Stimulated activated CD4-positive, alpha-beta T cell treated with anti-CD3 and anti-CD28 coated beads, Interleukin-1b, Interleukin-23, amount 100 ng/mL, for 4 hours (primary cell): ENCODE measurements at places on chromosomes 2 and 18.
A peak's percentile ranks its signal among the peaks of the same experiment; 100 is the strongest.

DNA sequence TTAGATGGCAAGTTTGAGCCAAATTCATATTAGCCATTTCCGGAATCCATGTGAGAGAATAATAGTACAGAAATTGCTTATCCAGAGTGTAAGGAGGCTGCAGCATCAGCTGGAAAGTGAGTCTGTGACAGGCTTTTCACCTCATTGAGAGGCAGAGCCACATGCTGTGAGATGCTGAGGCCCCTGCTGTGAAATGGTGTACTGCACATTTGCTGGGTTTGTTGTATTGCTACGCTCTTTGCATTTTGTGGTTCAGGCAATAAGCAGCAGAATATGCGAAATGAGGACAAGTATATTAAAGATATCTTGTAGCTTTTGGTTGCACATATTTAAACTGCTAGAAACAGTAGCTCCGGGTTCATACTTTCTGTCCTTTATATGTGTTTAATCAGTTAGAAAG is 37.0 kb downstream of the NABP1 start:
- no peak for DNase-seq

DNA sequence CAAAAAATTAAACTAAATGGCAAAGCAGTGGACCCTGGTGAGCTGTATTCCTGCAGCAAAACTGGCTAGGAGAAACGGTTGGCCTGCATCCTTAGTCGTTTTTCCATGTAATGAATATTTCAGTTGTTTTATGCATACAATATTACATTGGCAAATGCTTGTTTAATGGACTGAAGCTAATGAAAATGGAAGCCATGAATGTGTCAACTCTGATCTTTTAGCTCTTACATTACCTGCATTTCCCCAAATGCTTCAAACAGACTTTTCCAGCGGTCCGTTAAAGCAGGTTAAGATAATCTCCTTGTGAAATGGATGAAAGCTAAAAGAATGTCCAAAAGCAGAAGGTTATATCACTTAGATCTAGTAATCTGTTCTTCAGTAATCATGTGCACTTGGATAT is 686.3 kb upstream of the SETBP1 start:
- no peak for DNase-seq

DNA sequence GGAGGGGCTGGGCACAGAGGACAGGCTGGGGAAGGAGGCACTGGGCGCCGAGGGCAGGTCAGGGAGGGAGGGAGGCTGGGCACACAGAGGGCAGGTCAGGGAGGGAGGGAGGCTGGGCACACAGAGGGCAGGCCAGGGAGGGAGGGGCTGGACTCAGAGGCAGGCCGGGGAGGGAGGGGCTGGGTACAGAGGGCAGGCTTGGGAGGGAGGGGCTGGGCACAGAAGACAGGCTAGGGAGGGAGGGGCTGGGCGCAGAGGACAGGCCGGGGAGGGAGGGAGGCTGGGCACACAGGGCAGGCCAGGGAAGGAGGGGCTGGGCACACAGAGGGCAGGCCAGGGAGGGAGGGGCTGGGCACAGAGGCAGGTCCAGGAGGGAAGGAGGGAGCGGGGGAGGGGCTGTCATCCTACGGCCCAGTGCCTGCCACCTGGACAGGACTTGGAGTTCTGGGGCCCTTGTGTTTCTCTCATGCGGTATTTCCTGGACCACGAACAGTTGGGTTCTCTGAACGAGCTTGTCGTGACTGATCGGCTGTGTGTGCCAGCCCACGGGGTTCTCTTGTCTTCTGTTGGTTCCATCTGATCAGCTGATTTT is 46.7 kb upstream of the KCNG2 start:
- no peak for DNase-seq

GRCh38 chr2:121037480-121037879 is 247.5 kb downstream of the TFCP2L1 start:
- DNase-seq: no peak

- peak; percentile 45 for DNase-seq
These were observed 84.8 kb downstream of the SH3RF3 start for GRCh38 chr2:109213646-109214433.
